CD8-positive, alpha-beta memory T cell (primary cell): ENCODE measurements at places on chromosomes 11 and 22. TPM values are rescaled to one million over a fixed set of nuclear protein-coding genes. Genes with fewer than 3 reads are reported as not detected.

The OR51G2 gene
- total RNA-seq: not detected

The TRIM51 gene
- total RNA-seq: not detected

The MRGPRE gene
- total RNA-seq: not detected

The TMPRSS4 gene
- total RNA-seq: not detected

The GSTT2 gene
- total RNA-seq: not detected

The FCHSD2 gene
- total RNA-seq: 28.0 TPM

The OR4C11 gene
- total RNA-seq: not detected

The DLG2 gene
- 1.3 TPM for total RNA-seq

The OR4D5 gene
- not detected for total RNA-seq

- no peaks in the 10 kb centered on the region for H3K27me3 ChIP-seq
- no peak for DNase-seq
- H3K27ac ChIP-seq: no peak overlapping the region
These were observed 884.7 kb downstream of the BRD1 start for GRCh38 chr22:48942698-48943566.

DNA sequence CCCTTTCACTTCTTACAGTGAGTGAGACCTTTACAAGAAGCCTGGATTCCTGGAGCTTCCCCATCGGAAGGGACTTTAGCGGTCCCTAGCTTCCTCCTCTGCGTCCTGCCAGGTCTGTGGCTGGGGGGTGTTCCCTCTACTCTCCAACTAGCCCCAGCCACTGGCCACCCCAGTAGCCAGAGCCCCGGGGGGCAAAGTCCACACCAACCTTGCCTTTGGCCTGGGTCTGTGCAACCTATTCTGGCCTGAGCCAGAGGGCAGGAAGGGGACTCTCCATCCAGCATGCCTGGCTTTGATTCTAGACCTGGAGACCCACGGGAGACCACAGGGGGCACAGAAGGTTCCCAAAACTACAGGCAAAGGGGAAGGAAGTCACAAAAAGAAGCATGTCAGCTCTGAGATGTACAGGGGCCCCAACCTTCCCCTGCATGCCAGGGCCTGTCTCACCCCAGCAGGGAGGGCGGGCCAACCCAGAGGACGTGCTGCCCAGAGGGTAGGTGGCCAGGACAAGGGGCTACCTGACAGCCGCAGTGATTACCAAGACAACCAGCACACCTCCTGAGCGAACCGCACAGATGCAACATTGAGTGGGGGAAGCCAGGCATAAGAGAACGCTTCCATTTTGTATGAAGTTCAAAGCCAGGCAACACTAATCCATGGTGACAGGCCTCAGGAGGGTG is 52.4 kb downstream of the DSCAML1 start:
- H3K36me3 ChIP-seq: no peaks in the 10 kb centered on the region
- no peak overlapping the region for H3K27ac ChIP-seq

DNA sequence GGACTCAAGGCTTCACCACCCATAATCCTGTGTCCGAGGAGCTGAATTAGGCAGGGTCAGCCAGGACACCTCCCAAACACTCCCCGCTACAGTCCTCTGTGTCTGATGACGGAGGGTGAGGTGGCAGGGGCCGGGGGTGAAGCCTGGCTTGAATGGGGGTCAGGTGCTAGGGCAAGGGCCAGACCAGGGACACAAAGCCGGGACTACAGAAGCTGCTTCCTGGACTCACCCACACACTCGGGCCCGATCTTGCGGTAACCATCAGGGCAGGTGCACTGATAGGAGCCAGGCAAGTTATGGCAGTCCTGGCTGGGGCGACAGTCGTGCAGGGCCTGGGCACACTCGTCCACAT is 2.3 kb downstream of the EFEMP2 start:
- H3K4me1 ChIP-seq: peaks cover 26% of the 10 kb centered on the region
- no peaks in the 10 kb centered on the region for H3K27me3 ChIP-seq
- H3K27ac ChIP-seq: no peak overlapping the region

DNA sequence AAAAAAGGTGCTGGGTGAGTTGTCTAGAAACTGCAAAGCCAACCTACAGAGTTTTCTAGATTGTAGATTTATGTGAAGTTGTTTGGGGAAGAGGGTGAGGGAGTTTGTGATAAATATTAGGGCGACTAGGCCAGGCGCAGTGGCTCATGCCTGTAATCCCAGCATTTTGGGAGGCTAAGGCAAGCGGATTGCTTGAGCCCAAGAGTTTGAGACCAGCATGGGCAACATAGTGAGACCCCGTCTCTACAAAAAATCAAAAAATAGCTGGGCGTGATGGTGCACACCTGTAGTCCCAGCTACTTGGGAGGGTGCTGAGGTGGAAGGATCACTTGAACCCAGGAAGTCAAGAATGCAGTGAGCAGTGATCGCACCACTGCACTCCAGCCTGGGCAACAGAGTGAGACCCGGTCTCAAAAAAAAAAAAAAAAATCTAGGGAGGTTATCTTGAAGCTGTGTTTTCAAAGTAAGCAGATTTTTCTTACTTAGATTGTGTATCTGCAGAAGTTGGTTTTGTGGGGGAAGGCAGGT is 844 bp downstream of the APOL6 start:
- H3K27me3 ChIP-seq: no peaks in the 10 kb centered on the region
- H3K27ac ChIP-seq: peak overlapping the region; percentile 97
- peak overlapping the region; percentile 98 for H3K4me3 ChIP-seq
- peaks cover 40% of the 10 kb centered on the region for H3K4me1 ChIP-seq
- peaks cover 5% of the 10 kb centered on the region for H3K36me3 ChIP-seq
- DNase-seq: no peak

- H3K36me3 ChIP-seq: peaks cover 5% of the 10 kb centered on the region
- DNase-seq: no peak
- no peaks in the 10 kb centered on the region for H3K4me1 ChIP-seq
- no peaks in the 10 kb centered on the region for H3K27me3 ChIP-seq
- no peak overlapping the region for H3K27ac ChIP-seq
- no peak overlapping the region for H3K4me3 ChIP-seq
These were observed 70.2 kb upstream of the GDPD4 start for GRCh38 chr11:77371646-77372045.

DNA sequence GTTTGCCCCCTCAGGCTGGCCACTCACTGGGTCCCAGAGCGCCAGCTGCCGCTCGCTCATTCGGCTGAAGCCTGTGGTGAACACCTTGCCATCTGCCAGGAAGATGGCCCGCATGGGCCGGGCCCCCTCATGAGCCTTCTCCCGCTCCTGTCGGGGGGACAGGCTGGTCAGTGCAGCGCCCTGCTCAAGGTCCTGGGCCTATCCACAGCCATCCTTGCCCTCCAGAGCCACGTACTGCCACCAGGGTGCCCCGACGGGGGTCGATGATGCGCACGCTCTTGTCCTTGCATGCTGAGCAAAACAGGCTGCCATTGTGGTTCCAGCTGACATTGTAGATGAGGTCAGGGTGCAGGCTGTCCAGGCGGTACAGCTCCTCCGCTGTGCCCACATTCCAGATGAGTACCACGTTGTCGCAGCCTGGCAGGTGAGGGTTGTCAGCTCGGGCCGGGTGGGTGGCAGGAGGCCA is 2.1 kb downstream of the CORO1B start:
- H3K4me3 ChIP-seq: no peak overlapping the region
- H3K36me3 ChIP-seq: no peaks in the 10 kb centered on the region
- DNase-seq: no peak
- no peaks in the 10 kb centered on the region for H3K27me3 ChIP-seq
- H3K27ac ChIP-seq: no peak overlapping the region

DNA sequence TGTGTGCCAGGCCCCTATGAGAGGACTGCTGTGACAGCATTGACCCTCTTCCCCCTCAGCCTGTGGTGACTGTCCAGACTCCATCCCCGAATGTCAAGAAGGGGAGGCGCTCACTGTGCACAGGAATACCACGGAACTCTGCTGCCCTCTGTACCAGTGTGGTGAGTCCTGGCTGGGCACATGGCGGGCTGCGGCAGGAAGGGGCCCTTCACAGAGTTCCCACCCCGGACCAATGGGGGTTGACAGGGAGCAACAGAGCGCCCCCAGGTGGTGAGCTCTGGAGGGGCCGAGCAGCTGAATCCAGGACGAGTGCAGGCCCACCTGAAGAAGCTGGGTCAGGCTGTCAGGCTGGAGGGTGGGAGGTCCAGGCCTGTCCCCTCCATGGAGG is 83.8 kb upstream of the MYOD1 start:
- no peak for DNase-seq
- no peaks in the 10 kb centered on the region for H3K4me1 ChIP-seq
- no peaks in the 10 kb centered on the region for H3K27me3 ChIP-seq
- H3K27ac ChIP-seq: no peak overlapping the region
- no peak overlapping the region for H3K4me3 ChIP-seq

- H3K27ac ChIP-seq: no peak overlapping the region
- no peak overlapping the region for H3K4me3 ChIP-seq
- H3K4me1 ChIP-seq: no peaks in the 10 kb centered on the region
- no peaks in the 10 kb centered on the region for H3K27me3 ChIP-seq
- no peaks in the 10 kb centered on the region for H3K36me3 ChIP-seq
These were observed 12.0 kb downstream of the ARHGAP8 start for GRCh38 chr22:44764373-44764772.

DNA sequence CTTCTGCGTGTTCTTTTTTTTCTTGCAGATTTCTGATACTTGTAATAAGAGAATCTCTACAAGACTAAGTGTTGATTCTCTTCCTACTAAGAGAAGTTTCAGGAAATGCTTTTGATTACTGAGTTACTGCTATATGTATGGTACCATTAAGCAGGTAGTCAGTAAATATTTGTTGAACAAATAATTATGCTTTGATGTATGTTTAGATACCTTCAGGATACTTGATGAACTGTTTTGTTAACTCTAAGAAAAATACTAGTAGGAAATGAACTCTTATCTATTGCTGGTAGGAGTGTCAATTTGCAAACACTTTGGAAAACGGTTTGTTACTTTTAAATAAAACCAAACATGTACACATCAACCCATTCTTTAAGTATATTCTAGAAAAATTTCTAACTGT is 90.6 kb downstream of the TMEM135 start:
- H3K4me1 ChIP-seq: no peaks in the 10 kb centered on the region
- no peak overlapping the region for H3K4me3 ChIP-seq
- H3K27me3 ChIP-seq: no peaks in the 10 kb centered on the region
- no peaks in the 10 kb centered on the region for H3K36me3 ChIP-seq
- H3K27ac ChIP-seq: no peak overlapping the region

DNA sequence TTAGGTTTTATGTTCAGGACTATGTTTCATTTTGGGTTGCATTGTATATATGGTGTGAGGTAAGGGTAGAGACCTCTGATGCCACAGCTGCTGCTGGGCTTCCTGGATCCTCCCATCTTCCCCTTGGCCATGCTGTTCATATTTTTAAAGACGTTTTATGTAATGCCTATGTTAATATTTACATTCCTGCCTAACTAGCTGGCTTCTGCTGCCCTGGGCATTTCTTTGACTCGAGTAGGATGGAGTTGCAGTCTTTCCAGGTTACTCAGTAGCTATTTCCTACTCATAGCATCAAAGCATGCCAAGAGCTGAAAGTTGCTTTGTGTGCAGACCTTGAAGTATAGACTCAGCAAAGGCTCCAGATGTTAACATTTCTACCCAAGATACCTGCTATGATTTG is 220.5 kb upstream of the CADM1 start:
- H3K36me3 ChIP-seq: no peaks in the 10 kb centered on the region
- no peaks in the 10 kb centered on the region for H3K27me3 ChIP-seq
- DNase-seq: no peak
- H3K4me1 ChIP-seq: no peaks in the 10 kb centered on the region
- no peak overlapping the region for H3K4me3 ChIP-seq

DNA sequence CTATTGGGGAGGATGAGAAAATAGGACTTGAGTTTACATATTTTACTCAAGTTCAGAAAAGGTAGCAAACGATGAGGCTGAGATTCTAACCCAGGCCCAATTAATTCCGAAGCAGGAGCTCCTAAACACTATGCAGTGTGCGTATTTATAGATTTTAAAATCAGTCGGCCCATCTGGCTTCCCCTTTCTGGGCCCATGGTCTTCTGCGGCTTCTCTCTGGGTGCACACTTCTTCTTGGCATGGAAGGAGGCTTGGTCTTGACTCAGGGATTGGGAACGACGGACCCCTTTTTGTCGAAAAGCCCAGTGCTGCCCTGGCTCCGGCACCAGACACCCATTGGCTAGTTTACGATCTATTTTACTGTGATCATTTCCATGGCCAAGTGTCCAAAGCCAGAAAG is 1433.8 kb downstream of the BRD1 start:
- H3K27ac ChIP-seq: no peak overlapping the region
- no peak overlapping the region for H3K4me3 ChIP-seq
- no peak for DNase-seq

DNA sequence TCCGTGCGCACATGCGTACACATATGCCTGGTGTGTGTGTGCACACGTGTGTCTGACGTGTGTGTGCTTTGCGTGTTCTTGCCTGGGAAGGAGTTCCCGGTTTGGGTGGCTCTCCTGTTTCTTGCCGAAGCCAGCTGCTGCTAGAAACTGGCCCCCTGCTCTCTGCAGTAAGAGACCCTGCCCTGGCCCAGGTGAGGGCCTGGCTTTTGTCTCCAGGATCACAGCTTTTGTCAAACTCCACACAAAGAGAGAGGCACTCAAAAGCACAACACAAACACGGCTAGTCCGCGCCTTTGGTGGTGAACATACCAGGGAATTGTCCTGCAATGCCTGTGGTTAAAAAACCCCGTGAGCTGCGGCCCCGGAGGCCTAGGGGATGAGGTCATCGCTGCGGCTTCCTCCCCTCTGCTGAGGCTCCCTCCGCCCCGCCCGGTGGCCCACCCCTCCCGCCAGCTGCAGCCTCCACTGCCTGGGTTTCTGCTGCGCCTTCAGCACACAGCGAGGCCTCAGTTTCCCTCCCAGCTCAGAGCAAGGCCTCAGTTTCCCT is 88.9 kb downstream of the KCNQ1 start:
- H3K27me3 ChIP-seq: no peaks in the 10 kb centered on the region
- peak; percentile 58 for DNase-seq
- H3K4me1 ChIP-seq: peaks cover 18% of the 10 kb centered on the region
- peak overlapping the region; percentile 12 for H3K27ac ChIP-seq
- H3K36me3 ChIP-seq: no peaks in the 10 kb centered on the region
- H3K4me3 ChIP-seq: peak overlapping the region; percentile 45

DNA sequence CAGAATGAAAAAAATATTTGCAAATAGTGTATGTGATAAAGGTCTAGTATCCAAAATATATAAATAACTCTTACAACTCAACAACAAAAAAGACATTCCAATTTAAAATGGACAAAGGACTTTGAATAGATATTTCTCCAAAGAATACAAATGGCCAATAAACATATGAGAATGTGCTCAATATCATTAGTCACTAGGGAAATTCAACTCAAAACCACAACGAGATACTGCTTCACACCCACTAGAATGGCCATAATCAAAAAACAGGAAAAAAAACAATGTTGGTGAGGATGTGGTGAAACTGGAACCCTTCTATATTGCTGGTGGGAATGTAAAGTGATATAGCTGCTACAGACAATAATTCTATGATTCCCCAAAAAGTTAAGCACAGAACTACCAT is 38.6 kb upstream of the RPS13 start:
- DNase-seq: no peak
- no peaks in the 10 kb centered on the region for H3K27me3 ChIP-seq
- H3K27ac ChIP-seq: no peak overlapping the region
- no peaks in the 10 kb centered on the region for H3K36me3 ChIP-seq
- H3K4me3 ChIP-seq: no peak overlapping the region
- H3K4me1 ChIP-seq: no peaks in the 10 kb centered on the region

- H3K27ac ChIP-seq: no peak overlapping the region
- no peaks in the 10 kb centered on the region for H3K36me3 ChIP-seq
- no peak overlapping the region for H3K4me3 ChIP-seq
- H3K27me3 ChIP-seq: no peaks in the 10 kb centered on the region
These were observed 3.9 kb downstream of the FDX1 start for GRCh38 chr11:110433393-110434333.
